ENCODE measurements at places on chromosomes 3 and 15.

GRCh38 chr15:73004462-73004861 is 47.8 kb upstream of the NEO1 start:
- no peak for DNase-seq

- DNase-seq, result no peak
Observed at GRCh38 chr3:169769287-169770181, at the start of gene ACTRT3. ACTRT3 (minus strand) TSS chr3:169769561; CDS start chr3:169769520, 41 bp downstream.

GRCh38 chr3:100725935-100726513 is 16.7 kb downstream of the TFG start:
- DNase-seq, result no peak

GRCh38 chr3:127209155-127209839 is 16.4 kb downstream of the PRR23E start:
- DNase-seq, result no peak

GRCh38 chr3:78698431-78698830 is 1069.4 kb downstream of the ROBO1 start:
- no peak for DNase-seq

DNA sequence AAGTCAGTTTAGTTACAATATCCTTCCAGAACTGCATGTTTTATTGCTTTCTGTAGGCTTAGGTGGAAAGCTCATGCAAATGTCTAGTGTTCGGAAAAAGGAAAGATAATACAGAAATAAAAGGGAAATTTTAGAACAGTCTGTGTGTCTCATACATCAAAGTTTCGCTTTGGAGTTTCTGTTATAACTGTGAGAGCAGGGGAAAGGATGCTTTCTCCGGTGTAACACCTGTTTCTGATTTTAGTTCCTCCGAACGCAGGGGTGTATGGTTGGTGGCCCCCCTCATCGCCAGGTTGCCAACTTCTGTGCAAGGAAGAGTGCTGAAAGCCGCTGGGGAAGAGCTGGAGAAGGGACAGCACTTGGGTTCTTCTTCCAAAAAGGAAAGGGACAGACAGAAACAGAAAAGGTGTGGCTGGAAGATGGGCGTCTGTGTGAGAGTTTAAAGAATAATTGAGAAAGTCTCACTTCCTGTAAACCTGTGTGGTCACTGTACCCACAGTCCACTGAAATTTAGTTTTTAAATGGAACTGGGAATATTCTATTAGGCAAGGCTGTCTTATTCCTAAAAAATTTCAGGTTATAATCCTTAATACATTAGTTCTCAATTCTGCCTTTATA is 6.7 kb downstream of the P2RY12 start:
- DNase-seq, result no peak

GRCh38 chr15:35740761-35741160 is 194.8 kb upstream of the DPH6 start:
- no peak for DNase-seq

DNA sequence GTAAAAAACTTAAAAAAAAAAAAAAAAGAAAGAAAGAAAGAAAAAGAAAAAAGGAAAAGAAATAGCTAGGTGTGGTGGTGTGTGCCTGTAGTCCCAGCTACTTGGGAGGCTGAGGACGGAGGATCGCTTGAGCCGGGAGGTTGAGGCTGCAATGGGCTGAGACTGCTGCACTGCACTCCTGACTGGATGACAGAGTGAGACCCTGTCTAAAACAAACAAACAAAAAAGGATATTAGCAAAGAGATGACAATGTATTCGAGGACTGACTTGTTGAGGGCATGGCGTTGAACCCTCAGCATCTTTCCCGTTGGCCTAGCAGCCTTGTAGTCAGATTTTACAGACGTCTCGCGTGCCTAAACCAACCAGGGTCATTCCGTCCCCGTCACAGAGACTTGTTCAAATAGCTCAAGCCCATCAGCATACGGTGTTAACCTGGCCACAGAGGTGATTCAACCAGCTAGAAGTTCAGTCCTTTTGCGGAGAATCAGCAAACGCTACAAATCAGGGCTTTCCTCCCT is 528 bp upstream of the NIT2 start:
- peak; percentile 27 for DNase-seq

- no peak for DNase-seq
Observed at GRCh38 chr3:30982416-30983075, 88.1 kb upstream of the GADL1 start.

DNA sequence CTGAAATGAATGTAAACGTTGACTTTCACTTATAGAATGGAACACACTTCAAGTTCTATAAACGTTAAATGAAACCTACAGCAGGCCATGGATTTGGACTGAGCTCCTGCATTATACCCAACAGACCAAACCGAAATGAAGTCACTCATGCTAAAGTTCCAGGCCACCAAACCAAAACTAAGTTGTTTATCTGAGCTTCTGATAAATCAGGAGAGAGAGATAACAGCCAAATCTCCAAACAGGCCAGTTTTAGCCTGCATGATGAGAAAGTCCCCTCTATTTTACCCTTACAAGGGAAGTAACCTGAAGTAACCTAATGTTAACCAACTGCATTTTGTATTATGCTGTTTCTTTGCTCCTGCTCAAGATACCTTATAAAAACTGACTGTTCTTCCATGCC is 44.5 kb downstream of the DCUN1D1 start:
- no peak for DNase-seq

DNA sequence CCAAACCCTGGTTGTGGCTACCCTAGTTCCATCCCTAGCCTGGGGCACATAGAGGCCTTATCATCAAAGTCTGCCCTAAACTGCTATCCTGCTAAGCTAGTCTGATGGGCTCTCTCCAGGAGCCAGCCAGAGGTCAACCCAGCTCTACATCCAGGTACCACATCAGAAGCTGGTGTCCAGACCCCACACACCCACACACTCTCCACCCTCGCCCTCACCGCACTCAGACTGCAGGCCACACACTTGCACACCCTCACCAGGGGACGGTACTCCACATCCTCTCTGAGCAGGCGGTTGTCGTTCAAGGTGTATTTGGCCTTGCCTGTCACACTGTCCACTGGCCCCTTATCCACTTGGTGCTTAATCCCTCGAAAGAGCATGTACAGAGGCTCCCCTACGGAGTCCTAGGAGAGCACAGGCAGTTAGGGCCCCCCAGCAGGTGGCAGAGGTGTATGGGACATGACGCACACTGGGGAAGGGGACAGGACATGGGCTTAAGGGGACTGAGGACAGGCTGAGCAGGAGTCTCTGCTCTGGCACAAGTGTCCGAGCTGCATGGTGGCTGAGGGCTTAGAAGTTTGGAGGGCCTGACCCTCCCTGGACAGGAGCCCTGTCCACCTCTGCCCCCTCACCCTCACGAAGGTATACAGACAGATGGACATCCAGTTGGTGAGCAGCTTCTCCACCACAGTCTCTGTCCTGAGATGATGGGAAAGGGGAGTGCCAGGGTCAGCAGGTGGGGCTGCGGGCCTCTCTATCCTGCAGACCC is 18.1 kb downstream of the PLXNB1 start:
- no peak for DNase-seq

DNA sequence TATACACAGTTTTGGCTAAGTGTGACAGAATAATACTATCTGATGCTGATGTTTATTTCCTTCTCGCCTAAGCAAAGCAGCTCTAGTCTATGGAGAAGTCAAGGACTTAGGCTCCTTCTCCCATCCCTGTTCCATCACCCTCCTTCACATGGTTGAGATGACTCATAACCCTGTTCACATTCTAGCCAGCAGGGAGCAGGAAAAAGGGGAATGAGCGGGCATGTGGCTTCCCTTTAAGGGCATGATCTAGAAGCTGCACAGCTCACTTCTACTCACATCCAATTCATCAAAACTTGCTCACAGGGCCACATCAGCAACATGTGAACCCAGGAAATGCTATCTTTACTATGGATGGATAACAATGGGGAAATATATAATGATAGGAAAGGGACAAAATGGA is 40.9 kb downstream of the CBLB start:
- DNase-seq, result no peak
